Coronary artery (tissue), 2 donors: ENCODE measurements at places on chromosomes 5 and 9.

- DNase-seq, result no peak
Observed at GRCh38 chr5:124742983-124743601, 3.3 kb downstream of the ZNF608 start.

- DNase-seq, result no peak
Observed at GRCh38 chr5:124328201-124328600, 418.2 kb downstream of the ZNF608 start.

- peak; percentile 69 for DNase-seq
Observed at GRCh38 chr9:128713411-128713780, 10.5 kb downstream of the ZDHHC12 start.

- DNase-seq, result no peak
Observed at GRCh38 chr9:127368852-127369402, 28.0 kb upstream of the SLC2A8 start.

DNA sequence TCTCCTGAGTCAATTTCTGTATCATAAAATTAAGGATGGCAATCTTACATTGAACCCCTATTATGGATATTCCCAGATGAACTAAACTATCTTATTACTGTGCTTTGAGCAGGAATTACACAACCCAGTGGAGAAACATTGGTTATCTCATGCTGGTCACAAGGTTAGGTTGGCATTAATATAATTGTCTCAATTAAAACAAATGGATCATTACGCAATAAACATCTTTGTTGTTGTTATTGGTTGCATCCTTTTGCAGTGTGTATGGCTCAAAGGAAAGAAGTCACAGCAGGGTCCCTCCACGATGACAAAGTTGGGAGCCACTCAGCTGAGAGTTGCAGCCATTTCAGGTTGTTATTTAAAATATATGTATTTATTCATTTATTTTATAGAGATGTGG lies 297.0 kb upstream of the KLF4 start:
- DNase-seq, result no peak

GRCh38 chr9:127344368-127345000 lies 52.5 kb upstream of the SLC2A8 start:
- no peak for DNase-seq

DNA sequence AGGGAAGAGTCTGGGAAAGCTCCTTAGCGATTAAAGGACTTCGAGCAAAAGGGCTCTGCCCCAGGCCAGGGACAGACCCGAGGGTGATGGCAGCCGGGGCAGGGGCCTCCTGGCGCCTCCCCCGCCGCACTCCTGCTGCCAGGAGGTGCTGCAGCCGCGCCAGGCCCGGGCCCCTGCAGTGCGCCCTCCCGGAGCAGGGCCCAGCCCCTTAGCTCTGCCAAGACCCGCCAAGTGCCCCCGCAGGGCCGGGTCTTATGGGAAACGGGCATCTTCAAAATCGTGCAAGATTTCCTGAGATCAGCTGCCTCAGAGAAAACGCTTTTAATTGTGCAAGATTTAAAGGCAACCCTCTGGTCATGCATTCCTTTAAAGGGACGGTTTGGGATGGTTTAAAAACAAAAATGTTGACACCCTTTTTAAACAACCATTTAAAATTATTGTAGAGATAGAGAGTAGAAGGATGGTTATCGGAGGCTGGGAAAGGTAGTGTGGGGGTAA lies 52.4 kb downstream of the CDC14B start:
- no peak for DNase-seq

DNA sequence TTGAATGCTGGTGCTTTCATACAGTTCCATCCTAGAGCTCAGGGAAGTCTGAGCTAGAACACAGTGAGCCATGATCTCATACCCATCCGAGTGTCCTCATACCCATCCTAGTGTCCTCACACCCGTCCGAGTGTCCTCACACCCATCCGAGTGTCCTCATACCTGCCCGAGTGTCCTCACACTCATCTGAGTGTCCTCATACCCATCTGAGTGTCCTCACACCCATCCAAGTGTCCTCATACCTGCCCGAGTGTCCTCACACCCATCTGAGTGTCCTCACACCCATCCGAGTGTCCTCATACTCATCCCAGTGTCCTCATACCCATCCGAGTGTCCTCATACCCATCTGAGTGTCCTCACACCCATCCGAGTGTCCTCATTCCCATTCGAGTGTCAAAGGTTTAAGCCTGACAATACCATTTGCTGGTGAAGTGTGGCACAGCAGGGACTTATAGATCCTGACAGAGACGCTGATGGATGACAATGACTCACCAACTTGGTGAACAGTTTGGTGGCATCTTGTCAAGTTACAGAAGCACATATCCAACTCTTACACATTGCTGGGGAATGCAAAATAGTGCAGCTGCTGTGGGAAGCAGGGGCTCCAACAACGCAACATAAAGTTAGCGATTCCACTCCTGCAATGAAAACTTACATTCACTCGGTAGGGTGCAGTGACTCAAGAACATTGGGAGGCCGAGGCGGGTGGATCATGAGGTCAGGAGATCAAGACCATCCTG lies 77.0 kb upstream of the COL5A1 start:
- DNase-seq, result peak; percentile 63

GRCh38 chr5:96629774-96630173 lies 32.4 kb upstream of the CAST start:
- DNase-seq, result no peak

DNA sequence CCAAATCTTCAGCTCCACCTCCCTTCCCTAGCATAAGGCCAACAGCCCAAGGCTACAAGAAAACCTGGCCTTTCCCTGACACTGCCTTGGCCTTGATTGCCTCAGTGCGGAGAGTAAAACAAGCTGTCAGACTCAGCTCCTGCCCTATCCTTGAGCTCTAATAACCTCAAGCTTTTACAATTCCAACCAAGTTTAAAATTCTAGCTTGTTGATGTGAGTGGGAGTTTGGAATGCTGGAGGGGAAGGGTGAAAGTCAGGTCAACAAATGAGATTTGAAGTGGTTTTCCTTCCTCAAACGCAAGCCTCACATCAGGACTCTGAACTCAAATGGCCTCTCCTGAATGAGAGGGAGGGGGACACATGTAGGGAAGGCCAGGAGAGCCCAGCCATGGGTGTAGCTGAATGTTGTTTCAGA lies 197.0 kb upstream of the VLDLR start:
- no peak for DNase-seq

GRCh38 chr5:174355208-174355612 lies 309.7 kb downstream of the NSG2 start:
- DNase-seq, result no peak

- no peak for DNase-seq
Observed at GRCh38 chr9:114779352-114779845, 26.4 kb downstream of the TNFSF15 start.

GRCh38 chr5:179680780-179681401 lies at the start of gene CBY3:
TSS of gene CBY3 (minus strand) at chr5:179681034. CDS start at chr5:179680918, 116 bp downstream.
- DNase-seq, result no peak

DNA sequence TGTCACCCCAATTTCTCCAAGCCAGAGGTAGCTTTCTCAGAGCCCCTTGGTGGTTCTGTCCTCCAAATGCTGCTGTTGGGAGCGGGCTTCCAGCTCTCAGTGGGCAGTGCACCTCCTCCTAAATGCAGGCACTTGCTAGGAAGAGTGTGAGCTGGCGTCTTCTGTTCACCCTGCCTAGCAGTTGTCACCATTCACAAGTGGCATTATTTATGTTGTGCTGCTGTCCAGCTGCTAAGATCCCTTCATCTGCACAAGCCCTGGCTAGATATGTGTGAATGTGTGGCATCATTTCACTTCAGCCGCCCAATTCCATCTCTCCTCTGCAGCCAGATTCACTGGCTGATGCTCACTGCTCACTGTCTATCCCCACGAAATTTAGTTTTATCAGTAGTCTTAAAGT lies 43.7 kb downstream of the SLC36A1 start:
- peak; percentile 11 for DNase-seq

DNA sequence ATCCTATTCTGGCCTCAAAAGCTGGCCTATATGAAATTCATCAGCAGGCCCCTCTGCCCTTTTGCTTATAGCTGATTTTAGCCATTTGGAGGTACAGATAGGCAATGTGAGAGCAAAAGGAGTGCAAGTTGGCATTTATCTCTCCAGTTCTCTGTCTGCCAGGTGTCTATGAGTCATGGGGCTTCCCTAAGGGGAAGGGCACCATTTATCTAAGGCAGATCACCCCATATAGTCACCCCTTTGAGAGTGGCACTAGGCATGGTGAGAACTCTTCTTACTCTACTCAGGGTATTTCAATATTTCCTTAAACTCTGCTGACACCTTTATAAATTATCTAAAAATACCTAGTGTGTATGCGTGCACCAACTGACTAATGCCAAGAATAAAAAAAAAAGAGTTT lies 314.7 kb upstream of the CDH6 start:
- DNase-seq, result no peak

GRCh38 chr5:149915392-149916260 lies 29.0 kb downstream of the PDE6A start:
- no peak for DNase-seq

- DNase-seq, result no peak
Observed at GRCh38 chr9:38339496-38339895, 53.0 kb upstream of the ALDH1B1 start.
